ENCODE measurements at places on chromosomes 1 and 21.

GRCh38 chr21:37550618-37551330, 184.2 kb downstream of the DYRK1A start:
- DNase-seq = no peak

GRCh38 chr1:30912224-30912623, 3.7 kb upstream of the SDC3 start:
- no peak for DNase-seq

- no peak for DNase-seq
Measured at GRCh38 chr1:215407575-215407974, 159.5 kb upstream of the KCTD3 start.

- no peak for DNase-seq
Measured at GRCh38 chr1:112253366-112253765, 142.6 kb upstream of the CTTNBP2NL start.

- DNase-seq = no peak
Measured at GRCh38 chr21:37732927-37733326, 183.3 kb downstream of the KCNJ6 start.
